ENCODE measurements at places on chromosomes 13 and 19.

DNA sequence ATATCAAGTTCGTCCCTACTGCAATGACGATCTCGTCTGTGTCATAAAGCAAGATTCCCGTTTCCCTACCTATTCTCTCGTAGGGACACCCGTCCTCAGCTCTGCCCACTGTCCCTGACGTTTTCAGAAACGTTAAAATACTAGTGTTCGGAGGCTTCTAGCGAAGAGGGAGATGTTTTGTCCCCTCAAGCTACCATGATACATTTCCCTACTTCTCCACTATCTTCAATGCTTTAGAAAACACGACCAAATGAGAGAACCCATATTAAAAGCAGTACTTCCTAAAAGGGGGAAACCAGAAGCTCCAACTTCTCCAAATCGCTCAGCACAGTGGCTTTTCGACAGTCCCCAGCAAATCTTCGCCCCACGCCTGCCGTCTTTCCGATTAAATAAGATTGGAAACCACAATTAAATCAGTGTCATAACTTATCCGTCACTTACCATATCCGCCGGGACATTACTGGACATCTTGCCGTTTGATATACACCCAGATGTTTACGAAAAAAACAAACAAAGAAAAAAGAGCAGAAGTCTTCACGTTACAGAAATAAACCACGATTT, 1.3 kb downstream of the UBL3 start:
- no peak for DNase-seq

DNA sequence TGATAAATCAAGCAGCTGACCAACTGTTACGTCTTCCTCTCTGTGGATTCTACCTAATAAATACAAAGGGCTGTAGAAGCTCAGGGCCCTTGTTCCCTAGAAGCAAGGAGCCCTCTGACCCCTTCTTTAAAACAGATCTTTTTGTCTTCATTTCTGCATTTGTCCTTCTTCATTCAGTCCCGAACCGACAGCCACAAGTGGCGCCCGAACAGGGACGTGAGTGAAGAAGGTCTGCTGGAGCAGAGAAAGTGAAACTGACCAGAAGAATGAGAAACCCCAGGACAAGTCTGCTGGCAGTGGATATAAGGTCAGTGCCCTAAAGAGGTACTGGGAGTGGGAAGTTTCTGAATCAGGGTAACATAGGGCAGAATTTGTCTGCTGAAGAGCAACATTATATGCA, 13.1 kb downstream of the ZNF773 start:
- no peak for DNase-seq

DNA sequence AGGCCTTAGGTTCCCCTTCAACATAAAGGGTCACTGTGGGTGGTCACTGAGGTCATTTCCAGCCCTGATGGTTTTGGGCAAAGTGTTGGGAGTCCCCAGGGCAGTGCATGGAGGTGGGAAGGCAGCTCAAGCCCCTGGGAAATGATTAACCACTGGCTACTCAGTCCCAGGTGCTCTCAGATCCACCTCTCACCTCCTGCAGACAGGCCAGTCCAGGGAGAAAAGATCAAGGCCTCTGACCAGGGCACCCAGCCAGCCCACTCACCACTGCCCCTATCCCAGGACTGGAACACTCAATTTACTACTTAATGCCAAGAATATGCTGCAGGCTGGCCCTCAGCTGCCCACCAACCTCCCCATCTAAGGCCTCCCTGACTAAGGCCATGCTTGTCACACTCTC, 1307.9 kb downstream of the UQCRFS1 start:
- no peak for DNase-seq

- no peak for DNase-seq
Observed at GRCh38 chr19:32877977-32878745, 8.6 kb upstream of the SLC7A9 start.

DNA sequence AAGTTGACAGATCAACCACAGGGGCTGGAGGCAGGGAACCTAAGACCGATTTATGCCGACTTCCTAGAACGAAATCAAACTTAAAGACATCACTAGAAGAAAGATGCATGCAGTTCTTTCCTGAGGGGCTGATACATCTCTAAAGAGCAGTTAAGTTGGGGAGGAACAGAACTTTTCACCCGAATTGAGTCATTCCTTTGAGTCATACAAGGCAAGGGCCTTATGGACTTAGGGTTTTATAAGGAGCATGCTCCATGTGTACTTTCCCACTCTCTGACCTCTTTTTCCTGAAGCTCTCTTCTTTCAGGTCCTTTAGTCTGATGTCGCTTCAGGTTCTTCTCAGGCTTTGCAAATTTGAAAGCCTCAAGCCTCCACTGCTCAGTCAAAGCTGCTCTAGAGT, 7.9 kb upstream of the FBXL3 start:
- no peak for DNase-seq

GRCh38 chr19:6234527-6234926, 45.2 kb downstream of the MLLT1 start:
- no peak for DNase-seq

- DNase-seq = no peak
Observed at GRCh38 chr19:27765912-27766725, 1446.8 kb downstream of the UQCRFS1 start.

DNA sequence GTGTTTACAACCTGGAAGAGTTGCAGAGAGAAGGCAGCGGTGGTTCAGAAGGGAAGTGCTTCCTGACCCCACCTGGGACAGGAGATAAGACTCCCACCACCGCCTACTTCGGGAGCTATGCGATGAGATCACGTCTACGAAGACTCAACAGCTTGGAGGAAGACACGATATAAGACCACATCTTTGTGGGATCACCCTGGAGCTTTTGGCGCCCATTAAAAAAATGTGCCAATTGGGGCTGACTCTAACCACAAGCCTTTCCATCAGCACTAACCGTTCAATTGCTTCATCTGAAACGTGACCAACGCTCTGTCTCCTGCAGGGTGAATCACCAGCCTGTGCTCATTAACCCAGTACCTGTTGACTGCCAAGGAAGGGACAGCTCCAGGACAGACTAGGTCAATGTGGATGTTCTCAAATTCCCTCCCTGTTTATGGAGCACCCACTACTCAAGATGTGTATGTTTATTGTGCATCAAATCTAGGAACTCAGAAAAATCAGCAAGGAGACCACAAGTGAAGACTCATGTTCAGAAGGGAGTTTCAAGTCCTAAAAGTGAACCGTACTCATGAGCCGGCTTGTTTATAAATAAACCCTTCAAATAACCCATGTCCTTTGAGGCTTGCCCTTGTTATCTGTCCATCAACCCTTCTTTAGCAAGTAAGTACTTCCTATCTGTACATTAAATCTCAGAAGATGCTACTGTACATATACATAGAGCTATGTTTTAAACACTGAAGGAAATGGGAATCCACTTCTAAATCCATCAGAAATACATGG, 67.5 kb downstream of the LATS2 start:
- DNase-seq = no peak
